BE2C (cell line): ENCODE measurements at places on chromosomes 11 and 22.

DNA sequence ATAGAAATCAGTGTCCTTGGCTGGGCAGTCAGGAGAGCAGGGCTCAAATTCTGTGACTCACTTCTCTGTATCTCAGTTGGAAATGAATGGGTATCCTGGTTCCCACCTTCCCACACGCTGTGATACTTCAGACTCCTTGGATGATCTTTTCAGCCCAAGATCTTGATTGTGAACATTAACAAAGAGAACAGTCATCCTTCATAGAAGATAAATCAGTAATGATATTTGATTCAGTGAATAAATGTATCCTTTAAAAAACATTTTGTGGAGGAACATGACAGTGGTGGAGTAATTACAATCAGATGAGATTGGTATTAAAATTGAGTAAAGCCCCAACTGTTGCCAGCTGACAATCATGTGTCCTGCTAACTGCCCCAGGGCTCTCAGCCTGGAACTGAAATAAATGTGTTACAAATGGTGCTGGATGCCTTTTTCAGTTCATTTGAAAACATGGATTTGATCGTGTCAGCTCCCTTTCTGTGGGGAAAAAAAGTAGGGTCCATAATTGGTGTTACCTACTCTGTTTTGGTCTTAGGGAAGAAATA, 72.9 kb upstream of the OR5AN1 start:
- no peak for DNase-seq

- DNase-seq = no peak
Measured at GRCh38 chr11:131595797-131596196, 225.4 kb downstream of the NTM start.

- DNase-seq = no peak
Measured at GRCh38 chr11:69541501-69542313, 60.2 kb downstream of the LINC01488 start.

DNA sequence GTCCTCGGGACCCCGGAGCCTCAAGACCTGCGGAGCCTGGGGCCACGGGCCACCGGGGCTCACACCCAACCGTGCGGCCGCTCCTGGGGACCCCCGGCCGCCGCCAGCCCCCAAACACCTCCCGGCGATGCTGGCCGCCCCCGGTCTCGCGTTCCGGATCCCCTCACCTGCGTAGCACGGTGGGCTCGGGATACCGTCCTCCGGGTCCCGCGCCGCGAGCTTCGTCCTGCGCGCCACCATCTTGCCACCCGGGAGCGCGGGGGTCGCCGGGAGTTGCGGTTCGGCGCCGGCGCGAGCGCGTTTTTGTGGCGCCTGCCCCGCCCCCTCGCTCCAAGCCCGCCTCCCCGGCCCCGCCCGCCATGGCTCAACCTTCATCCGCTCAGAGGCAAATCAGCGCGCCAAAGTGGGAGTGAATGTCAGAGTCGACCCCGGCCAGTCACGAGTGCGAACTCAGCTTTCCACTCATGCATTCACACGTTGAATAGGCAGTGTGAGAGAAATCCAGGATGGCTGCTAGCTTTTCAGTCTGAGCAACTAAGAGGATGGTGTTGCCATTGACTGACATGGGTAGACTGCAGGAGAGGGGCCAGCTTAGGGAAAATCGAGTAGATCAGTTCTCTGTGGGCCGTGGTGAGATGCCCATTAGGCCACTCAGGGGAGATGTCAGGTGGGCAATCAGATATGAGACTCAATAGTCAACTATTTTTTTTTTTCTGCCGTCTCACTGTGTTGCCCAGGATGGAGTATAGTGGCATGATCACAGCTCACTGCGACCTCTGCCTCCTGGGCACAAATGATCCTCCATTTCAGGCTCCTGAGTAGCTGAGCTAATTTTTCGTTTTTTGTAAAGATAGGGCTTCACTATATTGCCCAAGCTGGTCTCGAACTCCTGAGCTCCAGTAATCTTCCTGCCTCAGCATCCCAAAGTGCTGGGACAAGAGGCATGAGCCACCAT, 28.3 kb downstream of the SERHL2 start:
- peak; percentile 89 for DNase-seq

DNA sequence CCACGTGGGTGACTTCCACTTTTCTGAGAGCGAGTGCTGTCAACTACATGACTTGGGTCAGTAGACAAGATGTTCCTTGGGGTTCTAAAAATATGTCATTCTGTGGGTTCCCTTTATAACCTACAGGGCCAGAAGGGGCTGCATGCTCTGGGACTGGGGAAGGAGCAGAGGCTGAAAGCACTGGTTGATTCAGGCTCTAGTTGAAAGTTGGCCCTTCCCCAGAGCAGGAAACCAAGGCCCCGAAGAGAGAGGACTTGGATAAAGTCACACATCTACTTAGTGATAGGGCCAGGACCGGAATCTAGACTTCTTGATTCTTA, 9.9 kb downstream of the ADAMTS15 start:
- DNase-seq = no peak

GRCh38 chr11:65555693-65556231, 2.4 kb downstream of the LTBP3 start:
- DNase-seq = no peak

DNA sequence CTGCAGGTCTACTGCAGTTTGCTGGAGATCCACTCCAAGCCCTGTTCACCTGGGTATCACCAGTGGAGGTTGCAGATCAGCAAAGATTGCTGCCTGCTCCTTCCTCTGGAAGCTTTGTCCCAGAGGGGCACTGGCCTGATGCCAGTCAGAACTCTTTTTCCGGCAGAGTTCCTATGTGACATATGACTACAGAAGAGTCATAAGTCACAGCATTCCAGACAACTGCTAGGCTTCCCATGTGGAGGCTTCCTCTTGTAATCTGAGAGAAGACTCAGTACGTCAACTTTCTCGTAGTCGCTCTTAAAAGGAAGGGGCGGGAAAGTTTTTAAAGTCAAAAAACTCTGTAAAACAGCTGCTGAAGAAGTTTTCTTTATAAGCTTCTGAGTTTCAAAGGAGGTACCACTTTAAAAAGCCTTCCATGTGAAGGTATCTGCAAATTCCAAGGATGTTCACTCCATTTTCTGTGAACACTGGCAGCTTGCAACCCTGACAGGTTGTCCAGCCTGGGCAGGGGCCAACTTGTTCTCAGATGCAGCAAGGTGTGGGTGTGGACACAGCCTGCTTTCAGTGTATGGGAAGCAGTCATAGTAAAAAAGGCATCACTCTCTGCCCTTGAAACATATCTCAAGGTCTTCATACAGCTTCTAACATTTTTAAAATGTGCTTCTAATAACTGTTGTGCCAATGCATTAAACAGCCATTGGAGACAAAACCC, 97.8 kb downstream of the ME3 start:
- no peak for DNase-seq

GRCh38 chr22:23784215-23784732, 2.5 kb upstream of the SMARCB1 start:
- DNase-seq = no peak

- DNase-seq = no peak
Measured at GRCh38 chr11:113728814-113729213, 22.7 kb upstream of the TMPRSS5 start.

GRCh38 chr11:14764179-14764578, 120.6 kb downstream of the PDE3B start:
- no peak for DNase-seq

DNA sequence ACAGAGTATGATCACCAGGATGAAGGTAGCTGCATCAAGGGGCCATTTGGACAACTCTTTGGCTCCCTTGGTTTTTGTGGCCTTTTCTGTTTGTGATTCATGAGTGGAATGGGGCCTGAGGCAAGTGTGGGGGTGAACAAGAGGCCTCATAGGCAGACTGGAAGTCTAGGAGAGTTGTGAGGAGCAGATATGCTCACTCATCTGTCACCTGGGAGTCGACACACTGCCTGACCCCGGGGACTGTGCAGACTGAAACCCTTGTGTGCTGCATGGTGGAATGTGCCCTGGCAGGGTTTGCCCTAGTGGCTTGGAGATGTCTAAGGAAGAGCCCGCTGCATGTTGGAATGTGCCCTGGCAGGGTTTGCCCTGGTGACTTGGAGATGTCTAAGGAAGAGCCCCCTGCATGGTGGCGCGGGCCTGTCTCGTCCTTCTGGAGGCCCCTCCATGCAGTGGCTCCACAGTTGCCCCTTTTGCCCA, 60.0 kb downstream of the MED15 start:
- no peak for DNase-seq

DNA sequence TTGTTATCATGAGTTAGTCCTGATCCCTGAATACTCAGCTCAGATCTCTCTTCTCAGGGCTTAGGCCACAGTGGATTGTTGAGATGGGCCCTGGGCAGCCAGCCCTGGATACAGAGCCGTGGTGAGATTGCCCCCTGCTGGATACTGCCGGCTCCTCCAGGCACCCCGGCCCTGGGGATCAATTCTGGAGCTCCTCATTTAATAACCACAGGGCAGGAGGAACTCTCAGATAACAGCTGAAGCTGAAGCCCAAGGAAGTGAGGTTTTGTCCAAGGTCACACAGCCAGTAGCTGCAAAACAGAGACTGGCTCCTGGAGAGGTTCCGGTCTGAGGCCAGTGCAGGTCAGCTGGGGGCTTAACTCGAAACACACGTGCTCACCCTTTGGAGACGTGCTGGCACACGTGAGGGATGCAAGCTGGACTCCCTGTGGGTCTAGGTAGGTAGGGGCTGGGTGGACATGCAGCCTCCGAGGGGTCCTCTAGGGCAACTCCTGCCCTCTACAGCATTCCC, 16.0 kb downstream of the USH1C start:
- peak; percentile 60 for DNase-seq

GRCh38 chr11:1076061-1076665, 1.5 kb downstream of the MUC2 start:
- DNase-seq = no peak

DNA sequence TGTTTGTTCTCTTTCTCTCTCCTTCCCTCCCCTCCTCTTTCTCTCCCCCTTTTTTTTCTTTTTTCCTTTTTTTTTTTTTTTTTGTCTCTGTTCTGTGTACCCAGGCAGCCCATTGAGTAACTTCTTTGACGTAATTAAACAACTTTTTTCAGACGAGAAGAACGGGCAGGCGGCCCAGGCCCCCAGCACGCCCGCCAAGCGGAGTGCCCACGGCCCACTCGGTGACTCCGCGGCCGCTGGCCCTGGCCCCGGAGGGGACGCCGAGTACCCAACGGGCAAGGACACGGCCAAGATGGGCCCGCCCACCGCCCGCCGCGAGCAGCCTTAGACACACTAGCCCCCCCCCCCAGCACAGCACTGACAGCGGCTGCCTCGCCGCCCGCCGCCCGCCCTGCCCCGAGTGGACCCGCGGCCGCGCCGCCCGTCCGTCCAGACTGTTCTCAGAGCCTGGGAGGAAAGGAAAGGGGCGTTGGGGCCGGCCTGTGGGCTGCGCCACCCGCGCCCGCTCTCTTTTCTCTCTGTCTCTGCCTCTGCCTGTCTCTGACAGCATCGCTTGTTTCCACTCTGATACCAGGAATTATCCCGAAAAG, 26.1 kb downstream of the MOB2 start:
- DNase-seq = no peak

GRCh38 chr11:128474036-128474874, 113.1 kb downstream of the ETS1 start:
- DNase-seq = no peak

DNA sequence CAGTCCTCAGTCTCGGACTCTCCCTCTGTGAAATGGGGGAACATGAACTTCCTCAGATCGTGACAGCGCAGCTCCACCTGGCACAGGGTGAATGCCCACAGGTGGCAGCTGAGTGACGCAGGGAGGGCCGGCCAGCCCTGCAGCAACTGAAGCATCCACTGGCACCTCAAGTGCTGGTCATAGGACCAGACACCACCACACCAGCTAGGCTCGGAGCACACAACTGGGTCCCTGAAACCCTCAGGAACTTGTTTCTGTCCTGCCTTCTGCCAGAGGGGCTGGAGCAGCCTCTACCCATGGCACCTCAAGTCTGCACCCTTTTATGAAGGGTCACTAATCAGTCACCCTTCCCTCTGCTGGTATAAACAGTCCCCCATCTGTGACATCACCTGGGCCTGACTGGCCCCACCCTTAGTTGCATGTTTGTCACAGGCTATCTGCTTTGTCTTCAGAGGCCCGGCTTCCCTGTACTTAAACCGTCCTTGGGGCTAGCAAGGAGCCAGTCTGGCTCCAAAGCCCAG, 7.4 kb upstream of the CDC42BPG start:
- DNase-seq = no peak

GRCh38 chr11:16117989-16118756, 238.2 kb downstream of the SOX6 start:
- DNase-seq = no peak

DNA sequence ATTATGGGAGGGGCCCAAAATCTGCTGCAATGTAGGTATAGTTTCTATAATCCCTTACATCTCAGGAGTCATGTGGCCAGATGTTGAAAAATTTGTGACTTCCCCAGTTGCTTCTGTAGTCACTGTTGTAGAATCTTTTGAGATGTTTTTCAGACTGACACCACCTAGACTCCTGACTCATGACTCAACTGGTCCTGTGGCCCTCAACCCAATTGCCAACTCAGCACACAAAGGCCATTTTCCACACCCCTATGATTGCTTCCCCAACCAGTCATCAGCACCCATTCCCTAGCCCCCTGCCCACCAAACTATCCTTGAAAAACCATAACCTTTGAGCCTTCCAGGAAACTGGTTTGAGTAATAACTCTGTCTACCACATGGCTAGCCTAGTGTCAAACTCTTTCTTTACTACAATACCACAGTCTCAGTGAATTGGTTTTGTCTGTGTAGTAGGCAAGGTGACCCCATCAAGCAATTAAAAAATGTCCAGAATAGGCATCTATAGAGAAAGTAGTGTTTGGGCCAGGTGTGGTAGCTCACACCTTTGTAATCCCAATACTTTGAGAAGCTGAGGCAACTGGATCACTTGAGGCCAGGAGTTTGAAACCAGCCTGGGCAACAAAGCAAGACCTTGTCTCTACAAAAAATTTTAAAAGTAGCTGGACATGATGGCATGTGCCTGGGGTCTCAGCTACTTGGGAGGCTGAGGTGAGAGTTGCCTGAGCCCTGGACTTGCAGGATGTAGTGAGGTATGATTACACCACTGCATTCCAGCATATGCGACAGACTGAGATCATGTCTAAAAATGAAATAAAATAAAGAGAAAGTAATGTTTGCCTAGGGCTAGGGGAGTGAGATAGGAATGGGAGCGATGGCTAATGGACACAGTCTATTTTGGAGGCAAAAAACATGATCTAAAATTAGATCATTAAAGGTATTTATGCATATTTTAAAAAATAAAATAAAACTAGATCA, 24.1 kb upstream of the FEZ1 start:
- no peak for DNase-seq

DNA sequence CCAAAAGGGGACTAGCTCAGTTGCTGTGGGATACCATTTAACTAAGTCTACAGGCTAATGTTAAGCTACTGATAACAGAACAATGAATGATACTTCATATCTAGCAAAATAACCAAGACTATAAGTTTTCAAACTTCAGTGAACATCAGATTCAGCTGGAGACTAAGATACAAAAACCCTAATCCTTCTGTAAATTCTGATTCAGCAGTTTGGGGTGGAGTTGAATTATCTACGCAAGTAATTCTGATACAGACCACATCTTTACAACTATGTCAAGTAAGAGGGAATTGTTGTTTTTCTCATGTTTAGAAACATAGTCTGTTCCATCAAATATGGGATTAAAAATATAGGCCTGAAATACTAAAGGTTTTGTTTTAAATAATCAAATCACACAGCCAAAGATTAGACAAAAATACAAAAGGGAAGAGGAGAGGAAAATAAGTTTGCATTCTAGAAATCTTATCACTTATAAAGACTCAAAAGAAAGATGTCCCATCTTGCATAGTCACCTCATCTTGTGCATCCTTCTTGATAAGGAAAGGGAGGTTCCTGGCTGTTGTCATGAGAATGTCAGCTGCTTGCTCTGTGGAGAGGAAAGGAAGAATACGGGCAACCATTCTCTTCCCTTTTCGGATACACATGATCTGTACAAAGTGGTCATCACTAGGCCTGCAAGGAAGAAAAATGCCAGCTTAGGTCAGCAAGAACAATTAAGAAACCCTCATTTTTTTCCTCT, 21.4 kb downstream of the PATL1 start:
- no peak for DNase-seq
